ENCODE measurements at places on chromosomes 6 and 20.

- no peak for DNase-seq
Measured at GRCh38 chr6:158332237-158332636, 20.0 kb downstream of the TULP4 start.

GRCh38 chr6:30816791-30817739 is 67.3 kb upstream of the DDR1 start:
- no peak for DNase-seq

- no peak for DNase-seq
Measured at GRCh38 chr6:128438393-128438792, 82.0 kb downstream of the PTPRK start.

- no peak for DNase-seq
Measured at GRCh38 chr20:39291301-39291700, 329.2 kb downstream of the DHX35 start.

GRCh38 chr20:48770700-48771442 is 56.9 kb downstream of the PREX1 start:
- no peak for DNase-seq

Data from HCT116 (cell line).